NCI-H526 (cell line): ENCODE measurements at places on chromosomes 12 and 14.

GRCh38 chr14:60651086-60651795 is 2.0 kb upstream of the SIX1 start:
- DNase-seq = no peak

- DNase-seq = no peak
These were observed 20.1 kb downstream of the TGFB3 start for GRCh38 chr14:75961662-75962061.

GRCh38 chr12:50533971-50534370 is 29.2 kb downstream of the DIP2B start:
- DNase-seq = no peak

GRCh38 chr12:26077915-26078702 is 46.7 kb downstream of the BHLHE41 start:
- DNase-seq = no peak
